ENCODE measurements at places on chromosomes 12 and 14. TPM values are rescaled to one million over a fixed set of nuclear protein-coding genes. Genes with fewer than 3 reads are reported as not detected.

Gene GTF2A1
- total RNA-seq: 30.6 TPM

Gene TAS2R7
- total RNA-seq: not detected

Gene ADAM21
- not detected for total RNA-seq

Gene OASL
- total RNA-seq: 4.1 TPM

Gene TRMT5
- 11.3 TPM for total RNA-seq

Gene C12orf54
- total RNA-seq: not detected

Gene MAP3K9
- 3.7 TPM for total RNA-seq

Gene TTLL5
- total RNA-seq: 39.7 TPM

DNA sequence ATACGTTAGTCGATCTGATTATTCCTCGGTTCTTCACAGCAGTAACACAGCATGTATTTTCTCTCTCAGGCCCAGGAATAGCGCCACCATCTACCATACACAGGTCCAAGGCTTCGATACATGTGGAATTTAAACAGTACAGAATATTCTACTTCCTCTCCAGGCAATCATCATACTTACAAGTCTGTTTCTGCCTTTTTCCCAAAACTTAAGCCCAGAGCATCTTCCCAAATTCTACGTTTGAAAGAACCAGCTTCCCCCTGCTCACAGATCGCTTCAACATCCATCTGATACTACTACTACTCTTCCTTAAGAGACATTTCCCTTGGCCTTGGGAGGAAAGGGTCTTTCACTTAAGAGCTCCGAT is 626 bp downstream of the TXNDC16 start:
- peak overlapping the region; percentile 93 for H3K4me3 ChIP-seq
- H3K27me3 ChIP-seq: no peaks in the 10 kb centered on the region
- DNase-seq: no peak
- peak overlapping the region; percentile 91 for H3K27ac ChIP-seq
- no peaks in the 10 kb centered on the region for H3K36me3 ChIP-seq

DNA sequence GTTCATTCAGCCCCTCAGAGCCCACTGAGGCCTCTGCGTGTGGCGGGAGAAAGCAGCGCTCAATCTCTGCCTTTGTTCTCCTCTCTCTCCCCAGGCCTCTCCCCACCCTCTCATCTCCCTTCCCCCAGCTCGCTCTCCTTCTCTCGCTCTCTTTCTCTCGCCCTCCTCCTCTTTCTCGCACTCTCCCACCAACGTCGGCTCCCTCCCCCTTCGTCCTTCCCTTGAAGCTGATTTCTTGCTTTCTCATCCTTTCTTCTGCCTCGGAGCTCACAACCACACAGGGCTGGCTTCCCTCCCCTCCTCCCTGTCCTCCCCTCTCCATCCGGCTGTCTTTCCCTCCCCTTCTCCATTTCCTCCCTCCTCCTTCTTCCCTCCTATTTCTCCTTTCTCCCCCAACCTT is 96.4 kb downstream of the LRRC74A start:
- H3K36me3 ChIP-seq: no peaks in the 10 kb centered on the region
- H3K4me3 ChIP-seq: no peak overlapping the region
- H3K27me3 ChIP-seq: no peaks in the 10 kb centered on the region
- DNase-seq: no peak
- H3K4me1 ChIP-seq: peaks cover 67% of the 10 kb centered on the region
- no peak overlapping the region for H3K27ac ChIP-seq

- H3K4me3 ChIP-seq: no peak overlapping the region
- no peaks in the 10 kb centered on the region for H3K4me1 ChIP-seq
- peaks cover 5% of the 10 kb centered on the region for H3K36me3 ChIP-seq
- H3K27ac ChIP-seq: no peak overlapping the region
These were observed 7.2 kb upstream of the C1R start for GRCh38 chr12:7099290-7099996.

DNA sequence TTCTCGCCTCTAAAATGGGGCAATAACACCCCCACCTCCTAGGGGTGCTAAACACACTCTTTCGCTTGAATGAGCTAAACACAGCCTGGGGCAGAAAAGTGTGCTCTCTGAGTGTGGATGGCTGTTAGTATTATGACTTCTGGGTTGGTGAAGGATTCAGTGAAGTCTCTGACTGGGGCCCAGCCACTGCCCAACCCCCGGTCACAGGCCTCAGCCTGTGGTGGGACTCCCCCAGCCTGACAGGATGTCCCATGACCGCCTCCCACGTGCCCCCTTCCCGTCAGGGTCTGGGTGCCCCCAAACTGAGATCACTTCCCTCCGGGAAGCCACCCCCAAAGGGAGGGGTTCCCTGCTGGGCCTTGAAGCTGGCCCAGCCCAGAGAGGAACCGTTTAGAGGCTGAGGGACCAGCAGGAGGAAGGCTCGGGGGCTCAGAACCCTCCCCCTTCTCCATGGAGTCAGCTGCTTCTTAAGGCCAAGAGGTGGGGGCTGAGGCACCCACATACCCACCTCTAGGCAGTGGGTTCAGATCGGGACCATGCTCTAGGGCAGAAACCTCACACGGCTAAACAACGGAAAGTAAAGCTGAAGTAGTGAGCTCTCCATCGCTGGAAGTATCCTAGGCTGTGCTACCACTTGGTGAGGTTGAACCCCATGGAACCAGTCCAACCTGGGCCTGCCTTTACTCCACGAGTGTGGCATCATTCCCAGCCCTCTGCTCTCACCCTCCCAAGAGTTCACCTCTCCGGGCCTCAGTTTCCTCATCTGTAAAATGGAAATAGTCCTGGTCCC is 13.8 kb downstream of the DTX1 start:
- DNase-seq: peak; percentile 95
- H3K27me3 ChIP-seq: no peaks in the 10 kb centered on the region
- H3K36me3 ChIP-seq: no peaks in the 10 kb centered on the region
- H3K4me3 ChIP-seq: peak overlapping the region; percentile 3
- H3K4me1 ChIP-seq: peaks cover 100% of the 10 kb centered on the region
- H3K27ac ChIP-seq: peak overlapping the region; percentile 55

- no peak for DNase-seq
- no peak overlapping the region for H3K4me3 ChIP-seq
- no peak overlapping the region for H3K27ac ChIP-seq
- H3K4me1 ChIP-seq: peaks cover 29% of the 10 kb centered on the region
- no peaks in the 10 kb centered on the region for H3K27me3 ChIP-seq
These were observed 4.3 kb upstream of the GPR19 start for GRCh38 chr12:12700254-12700653.

DNA sequence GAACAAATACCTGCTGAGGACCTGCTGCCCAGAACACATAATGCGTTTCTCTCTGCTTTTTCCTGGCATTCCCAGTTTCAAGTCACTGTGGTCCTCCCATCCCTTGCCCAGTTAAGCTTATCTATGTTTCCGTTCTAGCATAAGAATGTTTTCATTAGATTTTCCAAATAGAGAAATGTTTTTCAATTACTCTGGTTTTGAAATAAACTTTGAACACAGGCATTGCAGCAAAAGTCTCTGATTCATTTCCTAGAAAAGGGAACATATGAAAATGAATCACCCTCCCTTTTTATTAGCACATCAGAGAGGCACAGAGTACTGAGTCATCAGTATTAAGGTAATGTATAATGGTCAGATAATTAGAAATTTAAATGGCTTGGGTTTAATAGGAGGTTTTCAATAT is 201.1 kb upstream of the TMEM260 start:
- H3K27me3 ChIP-seq: no peaks in the 10 kb centered on the region
- H3K27ac ChIP-seq: no peak overlapping the region
- no peak for DNase-seq

GRCh38 chr12:46770501-46771183 is 55.2 kb downstream of the SLC38A4 start:
- no peaks in the 10 kb centered on the region for H3K4me1 ChIP-seq
- peak overlapping the region; percentile 6 for H3K27ac ChIP-seq
- DNase-seq: no peak
- no peaks in the 10 kb centered on the region for H3K27me3 ChIP-seq
- H3K4me3 ChIP-seq: no peak overlapping the region

- H3K27ac ChIP-seq: no peak overlapping the region
- no peaks in the 10 kb centered on the region for H3K36me3 ChIP-seq
- no peak overlapping the region for H3K4me3 ChIP-seq
- peaks cover 22% of the 10 kb centered on the region for H3K4me1 ChIP-seq
These were observed 279.4 kb downstream of the CACNA1C start for GRCh38 chr12:2332236-2332635.

DNA sequence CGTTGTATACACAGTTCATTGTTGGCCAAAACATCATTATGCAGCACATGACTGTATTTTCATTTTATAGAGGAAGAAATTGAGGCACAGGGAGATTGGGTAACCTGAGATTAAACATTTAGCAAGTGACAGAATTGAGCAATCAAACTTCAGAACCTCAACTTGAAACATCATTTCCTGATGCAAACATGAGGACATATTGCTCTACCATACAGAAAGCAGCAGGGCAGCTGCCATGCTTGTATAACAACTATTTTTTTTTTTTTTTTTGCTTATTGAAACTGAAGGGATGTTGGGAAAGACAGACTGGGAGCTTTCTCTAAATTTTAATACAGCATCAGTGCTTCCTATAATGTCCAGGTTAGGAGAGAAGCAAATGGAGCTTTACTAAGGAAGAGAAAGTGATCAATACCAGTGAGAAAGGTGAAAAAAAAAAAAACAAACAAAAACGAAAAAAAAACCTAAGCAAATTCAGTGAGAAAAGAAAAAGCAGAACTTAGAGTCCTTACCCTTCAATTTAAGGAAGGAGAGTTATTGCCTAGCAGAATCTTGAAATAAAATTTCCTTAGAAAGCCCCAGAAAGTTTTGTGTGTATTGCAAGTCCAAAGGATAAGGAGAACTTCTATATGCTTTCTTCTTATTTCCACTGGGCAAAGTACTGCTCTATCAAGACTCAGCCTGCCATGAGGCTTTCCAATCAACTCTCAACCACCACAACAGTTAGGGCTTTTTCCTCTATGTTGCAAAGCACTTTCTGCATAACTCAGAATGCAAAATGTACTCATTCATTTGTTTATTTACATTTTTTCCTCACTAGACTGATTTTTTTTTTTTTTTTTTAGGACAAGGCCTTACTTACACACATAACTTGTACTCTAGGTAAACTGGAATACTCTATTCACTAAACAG is 21.6 kb downstream of the BTG1 start:
- no peaks in the 10 kb centered on the region for H3K27me3 ChIP-seq
- no peak overlapping the region for H3K4me3 ChIP-seq
- peaks cover 54% of the 10 kb centered on the region for H3K4me1 ChIP-seq
- H3K27ac ChIP-seq: peak overlapping the region; percentile 81
- DNase-seq: no peak
- H3K36me3 ChIP-seq: no peaks in the 10 kb centered on the region

DNA sequence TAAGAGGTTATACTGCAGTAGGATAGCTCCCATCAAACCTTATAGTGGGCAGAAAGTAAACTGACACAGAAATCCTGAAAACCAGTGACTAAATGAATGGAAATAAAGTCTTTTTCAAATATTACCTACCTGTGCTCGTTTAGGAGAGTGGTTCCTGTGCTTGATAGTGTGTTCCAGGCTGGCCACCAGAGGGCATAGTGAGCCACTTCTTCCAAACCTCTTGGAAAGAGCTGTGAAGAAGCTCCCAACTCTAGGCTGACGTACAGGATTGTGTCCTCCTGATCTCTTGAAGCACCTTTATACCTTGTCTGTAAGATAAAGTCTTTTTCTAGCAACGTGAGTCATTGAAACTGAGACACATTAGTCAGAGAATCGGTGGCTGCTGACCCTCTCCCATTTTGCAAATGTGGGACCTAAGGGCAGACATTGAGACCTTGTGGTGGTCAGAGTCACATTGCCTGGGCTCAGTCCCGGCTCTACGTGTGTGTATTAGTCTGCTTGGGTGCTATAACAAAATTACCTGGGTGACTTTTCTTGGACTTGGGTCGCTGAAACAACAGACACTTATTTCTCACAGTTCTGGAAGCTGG is 17.6 kb downstream of the TDP1 start:
- H3K27me3 ChIP-seq: no peaks in the 10 kb centered on the region
- no peaks in the 10 kb centered on the region for H3K4me1 ChIP-seq
- peak; percentile 75 for DNase-seq
- no peaks in the 10 kb centered on the region for H3K36me3 ChIP-seq
- no peak overlapping the region for H3K27ac ChIP-seq

- no peaks in the 10 kb centered on the region for H3K36me3 ChIP-seq
- no peak overlapping the region for H3K4me3 ChIP-seq
- no peaks in the 10 kb centered on the region for H3K4me1 ChIP-seq
- no peak overlapping the region for H3K27ac ChIP-seq
- DNase-seq: no peak
These were observed 7.4 kb downstream of the KRT84 start for GRCh38 chr12:52378091-52378490.

DNA sequence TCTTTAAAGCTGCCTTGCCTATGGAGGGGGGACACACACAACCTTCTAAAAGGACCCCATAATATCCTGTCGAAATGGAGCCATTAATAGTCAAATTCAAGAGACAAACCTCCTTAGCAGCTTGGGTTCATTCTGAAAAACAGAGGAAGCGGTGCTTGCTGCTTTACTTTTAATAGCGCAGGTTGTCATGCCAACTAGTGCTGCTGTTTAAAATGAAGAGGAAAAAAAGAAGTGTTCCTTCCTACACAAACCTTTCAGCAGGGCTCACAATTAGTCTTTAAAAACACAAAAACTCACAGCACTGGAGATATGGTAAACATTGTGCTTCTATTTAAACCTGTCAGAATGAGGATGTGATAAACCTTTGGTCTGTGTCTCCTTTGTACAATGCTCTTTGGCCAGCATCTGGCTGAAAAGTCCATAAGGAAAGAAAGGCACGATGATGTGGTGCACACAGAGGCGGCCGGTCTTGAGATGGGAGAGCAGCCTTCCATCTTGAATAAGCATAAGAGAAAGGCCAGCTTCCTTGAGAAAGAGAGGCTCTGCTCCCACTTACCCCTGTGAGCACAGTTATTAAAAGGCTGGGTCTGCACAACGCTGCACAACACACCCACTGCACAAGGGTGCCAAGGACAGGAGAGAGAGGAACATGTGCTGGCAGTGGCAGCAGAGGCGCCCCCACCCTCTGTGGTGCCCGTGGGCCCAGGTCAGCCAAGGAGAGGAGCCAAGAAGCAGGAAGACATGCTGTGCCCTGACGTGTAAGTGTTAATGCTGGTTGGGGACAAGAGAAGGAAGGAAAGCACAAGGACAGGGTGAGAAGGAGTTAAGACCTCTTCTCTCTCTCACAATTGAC is 144.6 kb downstream of the TTC7B start:
- no peaks in the 10 kb centered on the region for H3K4me1 ChIP-seq
- no peak for DNase-seq
- no peak overlapping the region for H3K4me3 ChIP-seq
- no peak overlapping the region for H3K27ac ChIP-seq

DNA sequence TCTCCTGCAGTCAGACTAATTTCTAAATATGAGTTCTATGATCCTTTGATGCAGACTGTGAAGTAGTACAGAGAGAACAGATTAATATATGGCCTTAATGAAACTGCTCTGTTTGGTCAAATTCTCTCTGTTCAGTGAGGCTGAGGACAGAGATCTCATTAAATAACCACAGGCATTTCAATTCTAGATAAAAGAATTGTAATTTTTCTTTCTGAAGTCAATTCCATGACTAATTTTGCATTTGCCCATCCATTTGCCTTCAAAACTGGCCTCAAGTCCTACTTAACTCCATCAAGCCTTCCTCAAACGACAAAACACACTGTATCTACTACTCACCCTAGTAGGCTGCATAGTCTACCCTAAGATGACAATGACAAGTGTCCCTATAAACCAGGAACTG is 67.1 kb downstream of the DUSP16 start:
- H3K27ac ChIP-seq: no peak overlapping the region
- H3K36me3 ChIP-seq: no peaks in the 10 kb centered on the region
- H3K27me3 ChIP-seq: no peaks in the 10 kb centered on the region
